Activated CD4-positive, CD25-positive, alpha-beta regulatory T cell (primary cell): ENCODE measurements at places on chromosomes 12 and 14.

DNA sequence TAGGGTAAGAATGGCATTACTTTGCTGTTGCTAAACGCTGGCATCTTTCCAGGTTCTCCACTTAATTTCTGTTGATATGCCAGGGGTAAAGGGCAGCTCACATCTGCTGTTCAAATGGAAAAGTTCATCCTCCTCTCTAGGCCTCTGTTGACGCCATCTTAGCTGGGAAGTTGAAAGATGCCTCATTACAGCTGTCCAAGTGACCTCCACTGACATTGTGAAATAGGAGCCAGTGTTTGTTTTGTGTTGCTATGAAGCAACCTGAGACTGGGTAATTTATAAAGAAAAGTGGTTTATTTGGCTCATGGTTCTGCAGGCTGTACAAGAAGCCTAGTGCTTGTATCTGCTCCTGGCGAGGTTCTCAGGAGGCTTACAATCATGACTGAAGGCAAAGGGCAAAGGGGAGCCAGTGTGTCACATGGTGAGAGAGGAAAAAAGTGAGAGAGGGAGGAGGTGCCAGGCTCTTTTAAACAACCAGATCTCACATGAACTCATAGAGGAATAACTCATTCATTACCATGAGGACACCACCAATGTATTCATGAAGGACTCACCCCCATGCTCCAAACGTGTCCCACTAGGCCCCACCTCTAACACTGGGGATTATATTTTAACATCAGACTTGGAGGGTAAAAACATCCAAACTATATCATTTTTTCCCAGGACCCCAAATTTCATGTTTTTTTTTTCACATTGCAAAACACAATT is 3.2 kb upstream of the ADAM21 start:
- no peak for DNase-seq

GRCh38 chr12:55737581-55738122 is 5.3 kb upstream of the GDF11 start:
- no peak for DNase-seq

DNA sequence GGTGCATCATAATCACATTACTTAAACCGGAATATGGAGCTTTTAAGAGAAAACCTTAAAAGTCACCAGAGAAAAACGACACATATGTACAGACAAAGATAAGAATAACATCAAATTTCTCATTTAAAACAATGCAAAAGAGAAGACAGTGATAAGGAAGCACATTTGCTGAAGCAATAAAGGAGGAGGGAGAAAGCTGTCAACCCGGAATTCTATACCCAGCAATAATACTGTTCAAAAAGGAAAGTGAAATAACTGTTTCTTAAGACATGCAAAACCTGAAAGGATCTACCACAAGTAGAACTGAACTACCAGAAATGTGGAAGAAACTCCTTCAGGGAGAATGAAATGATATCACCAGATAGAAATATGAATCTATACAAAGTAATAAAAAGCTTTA is 15.4 kb downstream of the SLC6A13 start:
- no peak for DNase-seq

GRCh38 chr14:53509276-53510244 is 356.4 kb upstream of the DDHD1 start:
- no peak for DNase-seq

DNA sequence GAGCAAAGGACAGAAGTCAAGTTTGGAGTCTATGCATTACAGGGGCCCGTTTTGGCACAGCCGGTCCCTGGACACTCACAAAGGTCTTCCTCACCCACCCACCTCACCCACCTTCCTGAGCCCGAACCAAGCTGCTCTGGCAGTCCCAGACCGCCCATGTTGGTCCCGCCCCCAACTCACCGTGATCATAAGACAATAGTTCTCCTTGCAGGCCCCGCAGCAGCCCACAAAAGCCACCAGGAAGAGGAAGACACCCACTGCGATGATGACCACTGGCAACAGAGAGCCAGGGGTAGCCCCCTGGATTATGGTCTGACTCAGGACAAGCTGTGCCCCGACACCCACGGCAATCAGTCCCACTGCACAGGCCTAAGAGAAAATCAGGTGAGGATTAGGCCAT is 1.8 kb downstream of the CD63 start:
- DNase-seq, result no peak

DNA sequence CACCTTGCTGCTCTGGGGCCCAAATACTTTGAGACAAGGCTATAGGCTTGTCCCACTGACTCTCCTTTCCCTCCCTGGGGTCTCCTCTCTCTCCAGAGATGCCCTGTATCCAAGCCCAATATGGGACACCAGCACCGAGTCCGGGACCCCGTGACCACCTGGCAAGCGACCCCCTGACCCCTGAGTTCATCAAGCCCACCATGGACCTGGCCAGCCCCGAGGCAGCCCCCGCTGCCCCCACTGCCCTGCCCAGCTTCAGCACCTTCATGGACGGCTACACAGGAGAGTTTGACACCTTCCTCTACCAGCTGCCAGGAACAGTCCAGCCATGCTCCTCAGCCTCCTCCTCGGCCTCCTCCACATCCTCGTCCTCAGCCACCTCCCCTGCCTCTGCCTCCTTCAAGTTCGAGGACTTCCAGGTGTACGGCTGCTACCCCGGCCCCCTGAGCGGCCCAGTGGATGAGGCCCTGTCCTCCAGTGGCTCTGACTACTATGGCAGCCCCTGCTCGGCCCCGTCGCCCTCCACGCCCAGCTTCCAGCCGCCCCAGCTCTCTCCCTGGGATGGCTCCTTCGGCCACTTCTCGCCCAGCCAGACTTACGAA is 3.1 kb downstream of the NR4A1 start:
- no peak for DNase-seq

- DNase-seq, result no peak
These were observed 1554.5 kb upstream of the FLRT2 start for GRCh38 chr14:83975435-83975834.

GRCh38 chr12:55072083-55072482 is 52.3 kb downstream of the NEUROD4 start:
- peak; percentile 55 for DNase-seq

GRCh38 chr12:13900718-13901117 is 80.7 kb downstream of the GRIN2B start:
- no peak for DNase-seq

DNA sequence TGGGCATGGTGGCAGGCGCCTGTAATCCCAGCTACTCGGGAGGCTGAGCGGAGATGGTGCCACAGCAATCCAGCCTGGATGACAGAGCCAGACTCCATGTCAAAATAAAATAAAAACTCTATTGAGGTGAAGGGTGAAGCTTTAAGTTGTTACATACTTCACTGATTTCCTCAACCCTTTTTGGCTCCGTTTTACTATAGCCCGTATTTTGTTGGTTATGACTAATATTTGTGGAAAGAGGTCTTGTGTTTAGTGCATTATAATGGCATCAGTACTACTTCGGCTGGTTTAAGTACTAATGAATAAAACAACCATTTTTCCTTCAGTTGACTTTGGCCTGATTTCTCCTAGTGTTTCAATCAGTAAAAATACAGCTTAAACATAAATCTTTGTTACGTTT is 27.0 kb upstream of the SLC2A14 start:
- DNase-seq, result no peak

- DNase-seq, result no peak
These were observed 164.4 kb upstream of the ALG10B start for GRCh38 chr12:38151991-38152700.

- no peak for DNase-seq
These were observed 495.3 kb downstream of the NELL2 start for GRCh38 chr12:44380861-44381260.

GRCh38 chr12:96864335-96864734 is 42.7 kb upstream of the NEDD1 start:
- DNase-seq, result no peak

DNA sequence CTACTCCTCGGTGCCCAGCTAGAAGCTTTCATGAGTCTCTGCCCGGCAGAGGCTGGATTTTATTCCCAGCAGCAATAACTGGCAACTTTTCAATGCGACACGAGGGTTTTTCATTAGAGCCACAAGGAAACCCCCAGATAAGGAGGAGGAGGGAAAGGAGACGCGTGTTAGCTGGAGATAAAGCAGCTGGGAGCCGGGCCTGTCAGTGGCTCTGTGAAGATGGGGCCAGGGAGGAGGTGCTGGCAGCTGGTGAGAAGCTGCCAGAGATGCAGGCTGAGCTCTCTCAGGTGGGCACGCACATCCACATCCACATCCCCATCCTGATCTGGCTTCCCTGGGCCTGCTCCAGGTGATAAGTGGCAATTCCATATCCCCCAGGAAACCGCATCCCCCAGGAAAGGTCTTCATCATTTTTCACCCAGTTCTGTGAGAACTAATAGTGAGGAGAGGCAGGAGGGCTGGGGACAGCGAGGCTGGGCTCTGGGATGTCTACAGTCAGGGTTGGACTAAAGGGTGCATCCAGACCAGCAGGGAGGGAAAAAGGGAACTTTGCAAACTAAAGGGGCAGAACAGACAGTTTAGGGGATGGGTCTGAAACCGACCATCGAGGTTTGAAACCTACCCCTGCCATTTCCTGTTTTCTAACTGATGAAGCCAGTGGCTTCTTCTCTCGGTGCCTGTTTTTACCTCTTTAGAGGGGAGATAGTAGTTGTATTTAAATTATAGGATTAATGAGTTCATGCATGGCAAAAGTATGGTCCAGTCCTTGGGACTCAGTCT is 413.2 kb downstream of the DPF3 start:
- DNase-seq, result no peak

- DNase-seq, result no peak
These were observed 474.9 kb downstream of the ATP23 start for GRCh38 chr12:58416236-58416635.

GRCh38 chr12:84924981-84925380 is 12.4 kb upstream of the SLC6A15 start:
- no peak for DNase-seq

DNA sequence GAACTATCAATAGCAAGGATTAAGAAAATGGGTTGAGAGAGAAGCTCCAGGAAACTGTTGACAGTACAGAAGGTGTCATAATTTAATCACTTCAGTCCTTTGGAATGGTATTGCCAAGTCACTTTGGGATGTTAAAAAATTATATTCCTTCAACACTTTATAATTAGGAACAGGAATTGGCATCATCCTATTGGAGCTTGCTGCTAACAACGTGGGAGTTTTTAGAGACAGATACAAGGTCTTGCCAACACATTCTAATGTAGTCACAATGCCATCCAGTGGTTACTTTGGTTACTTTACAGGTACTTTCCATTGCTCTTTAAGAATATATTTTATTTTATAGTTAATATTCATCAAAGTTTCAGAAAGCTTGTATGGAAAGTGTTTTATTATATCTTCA is 310.1 kb downstream of the SYT1 start:
- no peak for DNase-seq

- DNase-seq, result no peak
These were observed 29.9 kb downstream of the ZBTB42 start for GRCh38 chr14:104830781-104831180.

GRCh38 chr12:51475543-51475942 is 50.9 kb downstream of the SLC4A8 start:
- no peak for DNase-seq

GRCh38 chr14:76918256-76918781 is 92.1 kb downstream of the LRRC74A start:
- no peak for DNase-seq

- DNase-seq, result no peak
These were observed 310.0 kb upstream of the DCN start for GRCh38 chr12:91492648-91493047.

DNA sequence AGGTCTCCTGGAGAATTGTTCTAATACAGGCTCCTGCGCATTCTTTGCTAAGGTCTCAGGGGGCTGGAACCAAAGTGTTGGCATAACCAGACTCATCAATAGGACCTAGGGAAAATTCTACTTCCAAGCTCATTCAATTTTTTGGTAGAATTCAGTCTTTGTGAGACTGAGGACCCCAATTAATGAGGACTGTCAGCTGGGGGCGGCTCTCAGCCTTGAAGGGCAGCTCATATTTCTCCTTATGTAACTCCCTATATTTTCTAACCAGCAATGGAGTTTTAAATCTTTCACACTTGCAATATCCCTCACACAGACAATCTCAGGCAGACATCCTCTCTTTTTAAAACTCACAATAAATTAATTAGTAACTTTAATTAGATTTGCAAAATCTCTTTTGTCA is 476.4 kb upstream of the LRFN5 start:
- no peak for DNase-seq

GRCh38 chr12:102625819-102626218 is 145.5 kb upstream of the IGF1 start:
- no peak for DNase-seq

DNA sequence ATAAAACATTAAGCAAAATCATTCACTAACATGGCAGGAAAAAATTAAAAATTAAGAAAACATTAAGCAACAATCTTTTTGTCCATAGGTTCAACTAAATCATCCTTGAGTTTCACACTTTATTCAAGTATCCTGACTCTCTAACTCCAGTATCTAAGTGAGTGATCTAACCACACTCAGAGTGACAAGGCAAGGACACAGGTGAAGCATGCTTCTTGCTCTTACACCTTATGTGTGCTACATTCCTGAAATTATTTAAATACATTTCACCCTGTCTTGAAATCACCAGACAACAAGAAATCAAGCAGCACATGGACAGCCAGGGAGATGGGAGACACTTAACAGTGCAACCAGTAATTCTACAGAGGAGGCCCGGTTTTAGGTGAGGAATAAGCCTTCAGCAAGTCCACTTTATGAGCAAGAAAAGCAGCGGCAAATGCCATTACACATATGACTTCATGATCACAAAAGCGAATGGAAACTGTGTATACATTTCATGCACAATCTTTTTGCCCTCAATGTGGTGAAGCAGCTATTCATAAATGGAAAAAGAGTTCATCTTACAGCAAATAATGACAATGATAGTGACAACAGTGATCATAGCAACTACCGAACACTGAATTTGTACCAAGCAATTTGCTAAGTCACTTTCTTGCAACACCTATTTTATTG is 37.4 kb downstream of the PHLDA1 start:
- DNase-seq, result no peak

- DNase-seq, result no peak
These were observed 3.1 kb upstream of the LMO3 start for GRCh38 chr12:16608946-16609539.

DNA sequence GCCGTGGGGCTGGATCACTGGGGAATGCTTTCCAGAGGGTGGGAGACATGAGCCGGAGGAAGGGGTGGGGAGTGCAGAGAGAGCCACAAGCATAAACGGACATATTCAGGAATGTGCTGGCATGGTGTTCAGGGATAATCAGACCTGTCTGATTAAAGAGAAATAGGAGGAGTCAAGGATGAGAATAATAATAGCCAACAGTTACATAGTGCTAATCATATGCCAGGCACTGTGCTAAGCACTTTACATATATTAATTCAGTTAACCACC is 43.7 kb downstream of the LTBP2 start:
- no peak for DNase-seq
